Spinal cord (tissue), 10 donors: ENCODE measurements at places on chromosomes 2 and 18. TPM values are rescaled to one million over a fixed set of nuclear protein-coding genes. Genes with fewer than 3 reads are reported as not detected.

Gene REG3A
- polyA plus RNA-seq = not detected

Gene MYO3B
- polyA plus RNA-seq = 0.51 TPM

Gene ASB1
- polyA plus RNA-seq = 40.5 TPM

Gene SPR
- 7.1 TPM for polyA plus RNA-seq

Gene EFR3B
- polyA plus RNA-seq = 44.1 TPM

Gene DHRS9
- polyA plus RNA-seq = 8.9 TPM

DNA sequence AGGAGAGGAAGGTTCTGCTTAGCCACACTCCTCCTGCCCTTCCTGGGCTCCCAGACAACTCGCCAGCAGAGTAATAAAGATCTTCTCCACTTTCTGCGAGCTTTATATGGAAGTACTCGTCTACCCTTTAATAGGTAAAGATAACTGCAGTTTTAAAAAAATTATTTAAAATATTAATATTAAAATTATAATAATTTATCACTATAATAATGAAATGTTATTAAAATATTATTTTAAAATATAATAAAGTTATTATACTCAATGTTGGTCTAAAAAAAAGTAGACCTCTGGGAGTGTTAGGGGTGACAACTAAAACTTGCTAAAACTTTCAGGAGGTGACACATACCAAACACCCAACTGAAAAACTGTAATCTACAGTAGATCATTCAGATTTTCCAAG, 81.5 kb downstream of the RBM43 start:
- no peak for DNase-seq

- DNase-seq = no peak
Observed at GRCh38 chr18:53747210-53747609, 477.3 kb downstream of the MBD2 start.

- no peak for DNase-seq
Observed at GRCh38 chr2:232908695-232909094, 38.6 kb downstream of the SNORC start.

DNA sequence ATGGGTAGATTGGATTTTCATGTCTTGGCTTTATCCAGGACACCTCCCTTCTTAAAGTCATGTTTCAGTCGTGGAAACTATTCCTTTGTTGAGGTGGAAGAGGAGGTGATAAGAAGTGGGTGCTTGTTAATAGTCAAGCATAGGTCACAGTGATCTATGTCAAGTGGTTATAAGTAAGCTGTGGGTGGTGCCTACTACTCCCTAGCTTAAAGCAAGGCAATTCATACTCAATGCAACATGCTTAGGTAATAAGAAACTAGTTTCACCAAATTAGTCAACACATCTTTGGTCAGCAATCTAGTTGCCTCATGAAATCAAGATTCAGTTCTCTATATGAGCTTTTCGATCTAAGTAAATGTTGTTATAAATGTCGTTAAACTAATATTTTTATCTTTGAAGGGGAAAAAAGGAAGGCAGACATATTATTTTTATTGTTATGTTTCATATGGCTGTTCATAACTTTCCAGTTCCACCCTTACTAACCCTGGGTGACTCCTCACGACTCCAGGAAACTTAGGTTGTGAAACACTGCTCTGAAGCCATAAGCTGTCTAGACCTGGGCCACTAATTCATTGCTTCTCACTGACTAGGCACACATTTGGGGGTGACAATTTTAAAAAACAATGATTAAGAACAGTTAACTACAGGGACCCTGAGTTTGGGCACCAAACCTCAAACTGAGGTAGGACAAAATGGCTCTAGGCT, 5.8 kb upstream of the ABCB11 start:
- DNase-seq = no peak

- no peak for DNase-seq
Observed at GRCh38 chr2:70984576-70985282, 6.3 kb downstream of the ANKRD53 start.

DNA sequence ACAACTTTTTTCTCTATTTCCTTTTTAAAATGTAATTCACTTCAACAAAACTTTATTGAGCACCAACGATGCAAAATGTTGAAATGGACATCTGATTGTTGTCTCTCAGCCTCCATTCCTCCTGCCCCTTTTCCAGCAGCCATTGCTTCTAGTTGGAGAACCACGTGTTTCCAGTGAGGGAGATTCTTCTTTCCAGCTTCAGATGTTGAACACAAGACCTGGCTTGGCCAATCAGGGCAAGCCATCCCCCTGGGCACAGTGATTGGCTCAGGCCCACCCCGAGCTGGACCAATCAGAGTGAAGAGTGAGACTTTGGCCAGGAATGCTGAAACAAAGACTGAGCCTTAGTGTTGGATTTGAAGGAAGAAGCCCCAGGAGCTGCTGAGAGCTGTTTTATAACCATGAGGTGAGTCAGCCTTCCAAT, 59.0 kb downstream of the E2F6 start:
- peak; percentile 43 for DNase-seq

DNA sequence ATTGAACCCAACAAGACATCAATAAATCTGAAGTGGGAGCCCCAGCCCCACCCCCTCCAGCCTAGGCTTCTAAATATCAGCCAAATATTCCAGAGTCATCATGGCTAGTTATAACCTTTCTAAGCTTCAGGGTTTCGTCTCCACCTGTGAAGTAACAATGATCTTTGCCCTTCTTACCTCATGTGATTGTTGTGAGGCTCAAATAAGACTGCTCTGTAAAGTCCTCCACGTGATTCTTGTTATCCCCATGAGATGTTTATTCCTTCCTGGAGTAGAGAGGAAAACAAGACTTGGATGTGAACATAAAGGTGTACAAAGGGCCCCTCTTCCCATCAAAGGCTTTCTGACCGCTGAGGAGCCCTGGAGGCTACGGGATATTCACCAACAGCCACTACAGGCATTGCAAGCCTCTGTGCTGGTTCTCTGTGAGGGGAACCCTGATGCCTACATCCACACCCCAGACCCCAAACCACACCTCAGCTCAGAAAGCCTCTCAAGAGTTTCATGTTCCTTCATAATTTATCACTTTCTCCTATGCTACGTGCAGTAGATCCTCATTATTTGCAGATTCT, 20.1 kb upstream of the REEP1 start:
- DNase-seq = no peak

GRCh38 chr2:178380763-178381162, 70.2 kb downstream of the PRKRA start:
- no peak for DNase-seq

- DNase-seq = no peak
Observed at GRCh38 chr18:12779456-12779855, 76.6 kb downstream of the PSMG2 start.

DNA sequence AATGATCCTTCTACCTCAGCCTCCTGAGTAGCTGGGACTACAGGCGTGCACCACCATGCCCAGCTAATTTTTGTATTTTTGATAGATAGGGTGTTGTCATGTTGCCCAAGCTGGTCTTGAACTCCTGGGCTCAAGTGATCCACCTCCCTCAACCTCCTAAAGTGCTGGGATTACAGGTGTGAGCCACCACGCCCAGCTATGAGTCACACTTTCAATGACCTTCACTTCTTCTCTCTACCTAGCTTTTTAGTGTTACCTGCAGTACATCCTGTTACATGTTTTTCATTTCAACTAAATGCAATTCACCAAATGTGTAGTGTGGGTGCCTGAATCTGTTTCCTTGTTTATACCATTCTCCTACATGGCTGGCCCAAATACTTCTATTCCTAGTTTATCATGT, 64.0 kb downstream of the SLC39A10 start:
- no peak for DNase-seq

GRCh38 chr18:68707646-68708045, 7.3 kb downstream of the TMX3 start:
- no peak for DNase-seq

DNA sequence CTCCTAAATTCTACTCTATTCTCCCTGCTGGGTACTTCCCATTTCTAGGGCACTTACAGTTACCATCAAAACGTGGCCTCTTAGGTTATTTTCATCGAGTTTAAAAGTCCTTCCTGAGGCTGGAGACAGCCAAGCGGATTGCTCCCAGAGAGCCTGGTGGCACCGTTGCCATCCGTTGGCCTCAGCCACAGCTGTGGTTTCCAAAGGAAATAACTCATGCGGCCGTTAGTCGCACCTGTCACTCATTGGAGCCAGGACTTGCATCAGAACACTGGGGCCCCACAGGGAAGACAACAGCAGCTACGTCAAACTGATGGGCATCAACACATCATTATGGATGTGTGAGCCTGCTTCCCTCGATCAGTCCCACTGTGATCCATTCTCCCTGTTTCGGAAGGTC, 453.4 kb downstream of the BCL11A start:
- DNase-seq = no peak

GRCh38 chr2:175310813-175311504, 129.4 kb upstream of the ATP5MC3 start:
- no peak for DNase-seq

GRCh38 chr2:186595219-186595618, 5.4 kb downstream of the ITGAV start:
- peak; percentile 64 for DNase-seq

GRCh38 chr2:130796290-130796689, 40.4 kb upstream of the ARHGEF4 start:
- DNase-seq = no peak

DNA sequence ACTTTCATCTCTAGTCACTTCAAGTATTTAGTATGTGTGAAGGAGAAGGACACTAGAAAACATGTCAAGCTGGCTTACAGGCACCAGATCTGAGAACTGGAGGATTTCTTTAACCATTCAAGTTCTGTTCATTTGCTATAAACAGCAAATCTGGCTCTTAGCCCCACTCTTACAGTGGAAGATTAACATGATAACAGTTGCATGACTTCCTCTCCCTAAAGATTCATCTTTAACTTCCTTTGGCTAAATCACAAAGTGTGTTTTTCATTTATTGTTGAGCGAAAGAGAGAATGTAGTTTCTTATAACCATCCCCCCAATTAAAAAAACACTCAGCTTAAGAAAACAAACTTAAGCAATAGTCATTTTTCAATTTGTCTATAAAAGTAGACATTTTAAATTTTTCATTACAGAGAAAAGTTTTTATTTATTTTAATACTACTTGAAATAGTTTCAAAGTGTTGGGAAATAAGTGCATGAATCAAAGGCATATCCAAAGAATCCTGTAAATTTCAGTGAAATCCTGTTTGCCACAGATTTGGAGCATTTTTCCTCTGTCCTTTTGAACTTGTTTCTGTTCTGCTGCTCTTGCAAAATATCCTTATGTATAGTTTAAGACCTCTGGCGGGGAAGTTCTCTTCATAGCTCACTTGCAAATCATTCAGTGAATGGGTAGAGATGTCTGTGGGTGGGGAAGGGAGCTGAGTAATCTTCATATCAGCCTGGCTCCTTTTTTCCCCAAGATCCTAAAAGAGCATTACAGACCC, 241.0 kb upstream of the RBBP8 start:
- DNase-seq = no peak

- DNase-seq = no peak
Observed at GRCh38 chr2:101828673-101829334, 131.3 kb downstream of the MAP4K4 start.

DNA sequence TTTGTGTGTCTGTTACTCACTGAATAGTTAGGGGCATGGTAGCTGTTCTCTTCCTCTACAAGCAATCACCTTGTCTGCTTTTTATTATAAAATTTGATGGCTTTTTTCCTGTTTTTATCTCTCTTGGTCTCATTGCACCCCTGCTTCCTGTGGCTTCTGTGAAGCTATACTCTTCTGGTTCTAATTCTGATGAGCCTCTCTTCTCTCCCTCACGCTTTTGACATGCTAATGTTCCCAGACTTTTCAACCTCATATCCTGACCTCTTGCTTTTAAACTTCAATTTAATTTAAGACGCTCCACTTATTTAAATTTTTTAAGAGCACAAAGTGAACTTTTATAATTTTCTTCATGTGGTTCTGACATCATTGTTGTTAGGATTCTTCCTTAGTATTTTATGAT, 361.4 kb downstream of the DLGAP1 start:
- no peak for DNase-seq

DNA sequence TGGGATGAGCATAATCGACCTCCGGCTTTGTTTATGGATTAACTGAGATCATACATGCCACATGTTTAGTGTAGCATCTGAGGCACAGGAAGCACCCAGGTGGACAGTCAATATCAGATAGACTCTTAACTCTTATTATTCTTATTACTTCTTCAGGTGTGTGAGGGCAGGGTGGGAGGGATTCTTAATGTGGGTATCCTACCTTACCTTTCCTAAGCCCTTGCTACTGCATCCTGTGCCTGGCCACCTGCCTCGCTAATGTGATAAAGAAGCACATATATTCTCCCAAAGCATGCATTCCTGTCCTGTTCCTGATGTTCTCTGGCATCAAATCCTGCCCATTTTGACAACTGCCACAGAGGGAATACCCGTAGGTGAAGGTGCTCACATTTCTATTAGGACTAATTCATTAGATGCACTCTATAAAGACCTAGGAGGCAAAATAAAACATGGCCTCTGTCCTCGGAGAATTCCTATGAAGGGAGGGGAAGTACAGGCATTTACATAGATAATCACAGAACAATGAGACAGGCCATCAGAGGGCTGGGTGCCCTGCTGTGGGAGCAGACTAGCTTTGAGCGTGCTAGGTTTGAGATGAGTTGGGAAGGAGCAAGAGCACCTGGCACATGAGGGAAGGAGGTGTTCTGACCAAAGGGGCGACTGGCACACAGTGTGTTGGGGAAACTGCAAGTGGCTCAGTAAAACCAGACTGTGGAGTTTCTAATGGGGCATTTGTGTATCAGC, 19.5 kb upstream of the CELF4 start:
- DNase-seq = no peak

- no peak for DNase-seq
Observed at GRCh38 chr2:53342248-53342647, 425.4 kb upstream of the CHAC2 start.

DNA sequence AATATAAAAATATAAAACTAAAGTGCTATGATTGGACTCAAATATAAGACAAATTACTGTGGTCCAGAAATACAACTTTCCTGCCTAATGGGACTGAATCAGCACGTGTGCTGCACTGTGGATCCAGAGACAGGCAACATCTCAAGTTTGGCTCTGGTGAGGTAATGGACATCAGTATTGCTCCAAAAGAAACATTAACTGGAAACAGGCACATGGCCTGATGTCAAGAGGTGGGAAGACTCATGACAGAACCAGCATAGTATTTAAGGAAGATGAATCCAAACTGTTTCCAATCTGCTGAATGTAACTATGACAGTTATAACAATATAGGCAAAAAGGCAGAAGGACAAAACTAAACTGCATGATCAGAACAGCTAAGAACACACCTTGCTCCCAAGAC, 354.6 kb downstream of the FSIP2 start:
- DNase-seq = peak; percentile 8

GRCh38 chr2:191318037-191318728, 73.0 kb downstream of the MYO1B start:
- DNase-seq = peak; percentile 35

DNA sequence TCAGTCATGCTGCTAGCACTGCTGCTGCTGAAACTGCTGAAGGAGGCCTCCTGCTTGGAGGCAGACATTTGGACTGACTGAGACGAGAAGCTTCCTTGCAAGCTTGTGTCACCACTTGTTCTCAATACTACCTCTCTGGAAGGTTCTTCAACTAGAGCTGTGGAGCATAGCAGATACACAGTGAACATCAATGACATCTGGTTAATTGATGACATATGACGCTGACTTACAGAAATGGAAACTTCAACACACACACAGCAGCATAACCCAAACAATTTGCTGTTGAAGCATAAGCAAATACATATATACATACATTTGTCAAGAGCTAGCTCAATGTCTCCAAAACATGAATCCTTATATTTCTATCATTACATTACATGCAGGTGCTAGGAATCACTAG, 47.3 kb downstream of the PLEKHA3 start:
- no peak for DNase-seq

- no peak for DNase-seq
Observed at GRCh38 chr18:55214969-55215368, 255.7 kb upstream of the CCDC68 start.
